ENCODE measurements at places on chromosomes 5 and 9. TPM values are rescaled to one million over a fixed set of nuclear protein-coding genes. Genes with fewer than 3 reads are reported as not detected.

- H3K27ac ChIP-seq, result no peak overlapping the region
- H3K27me3 ChIP-seq, result no peaks in the 10 kb centered on the region
- peaks cover 6% of the 10 kb centered on the region for H3K4me1 ChIP-seq
- DNase-seq, result no peak
- no peaks in the 10 kb centered on the region for H3K36me3 ChIP-seq
These were observed 359.2 kb upstream of the ACTBL2 start for GRCh38 chr5:57841676-57842363.

DNA sequence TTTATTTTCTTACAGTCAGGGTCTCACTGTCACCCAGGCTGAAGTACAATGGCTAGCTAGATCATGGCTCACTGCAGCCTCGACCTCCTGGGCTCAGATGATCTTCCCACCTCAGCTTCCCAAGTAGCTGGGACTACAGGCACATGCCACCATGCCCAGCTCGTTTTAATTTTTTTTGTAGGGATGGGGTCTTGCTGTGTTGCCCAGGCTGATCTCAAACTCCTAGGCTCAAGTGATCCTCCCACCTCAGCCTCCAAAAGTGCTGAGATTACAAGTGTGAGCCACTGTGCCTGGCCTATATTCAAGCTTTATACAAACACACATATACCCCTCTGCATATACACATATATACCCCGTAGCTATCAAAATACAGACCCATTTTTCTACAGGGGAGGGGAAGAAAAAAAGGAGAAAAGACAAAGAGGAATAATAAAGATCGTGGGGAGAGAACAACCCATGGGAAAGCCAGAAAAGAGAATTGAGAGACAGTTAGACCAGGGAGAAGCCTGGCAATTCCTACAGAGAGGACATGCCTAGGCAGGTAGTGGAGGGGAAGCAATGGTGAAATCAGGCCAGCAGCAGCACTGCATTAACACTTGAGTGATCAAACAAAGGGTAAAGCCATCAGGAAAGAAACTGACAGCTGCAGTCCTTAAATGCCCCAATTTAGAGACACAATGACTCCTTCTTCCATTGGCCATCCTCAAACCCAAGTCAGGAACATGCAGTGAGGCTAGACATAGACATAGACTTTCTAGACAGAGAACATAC is 102.7 kb downstream of the EFNA5 start:
- no peak overlapping the region for H3K27ac ChIP-seq
- no peaks in the 10 kb centered on the region for H3K27me3 ChIP-seq
- no peak overlapping the region for H3K4me3 ChIP-seq
- no peak for DNase-seq
- no peaks in the 10 kb centered on the region for H3K36me3 ChIP-seq

DNA sequence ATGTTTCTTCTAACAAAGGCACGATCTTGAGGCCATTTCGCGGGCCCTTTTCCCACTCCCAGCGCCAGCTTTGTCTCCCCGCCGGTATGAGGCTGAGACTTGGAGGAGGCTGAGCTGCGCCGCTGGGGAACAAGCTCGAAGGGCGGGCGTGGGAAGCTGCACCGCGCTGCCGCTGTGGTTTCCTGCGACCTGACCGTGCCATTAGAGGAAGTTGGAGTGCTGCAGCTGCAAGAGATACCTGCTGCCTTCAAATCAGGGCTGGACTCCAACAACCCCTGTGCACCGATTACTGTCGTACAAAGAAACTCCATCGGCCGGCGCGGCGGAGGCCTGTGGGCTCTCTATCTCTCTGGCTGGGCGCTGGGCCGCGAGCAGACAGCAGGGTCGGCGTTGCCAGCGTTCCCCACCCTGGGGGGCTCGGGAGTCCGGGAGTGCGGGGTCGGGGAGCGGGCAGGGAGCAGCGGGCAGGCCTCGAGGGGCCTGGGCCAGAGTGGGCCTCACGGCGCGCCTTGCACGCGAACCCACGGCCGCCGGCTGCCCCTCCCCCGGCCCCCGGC is 1.3 kb upstream of the ERBIN start:
- DNase-seq, result peak; percentile 65
- peak overlapping the region; percentile 72 for H3K4me3 ChIP-seq
- no peaks in the 10 kb centered on the region for H3K27me3 ChIP-seq
- no peaks in the 10 kb centered on the region for H3K36me3 ChIP-seq
- peak overlapping the region; percentile 94 for H3K27ac ChIP-seq

- no peak for DNase-seq
- H3K36me3 ChIP-seq, result no peaks in the 10 kb centered on the region
- no peak overlapping the region for H3K27ac ChIP-seq
- no peaks in the 10 kb centered on the region for H3K4me1 ChIP-seq
- no peak overlapping the region for H3K4me3 ChIP-seq
- H3K27me3 ChIP-seq, result no peaks in the 10 kb centered on the region
These were observed 75.2 kb upstream of the NFIB start for GRCh38 chr9:14389146-14389545.

GRCh38 chr9:37325778-37326177 is 96.7 kb upstream of the GRHPR start:
- DNase-seq, result peak; percentile 20
- no peak overlapping the region for H3K4me3 ChIP-seq
- no peak overlapping the region for H3K27ac ChIP-seq
- H3K36me3 ChIP-seq, result no peaks in the 10 kb centered on the region

- H3K27me3 ChIP-seq, result no peaks in the 10 kb centered on the region
- H3K27ac ChIP-seq, result no peak overlapping the region
- H3K4me3 ChIP-seq, result no peak overlapping the region
These were observed 15.6 kb downstream of the PRDM9 start for GRCh38 chr5:23523031-23523430.

DNA sequence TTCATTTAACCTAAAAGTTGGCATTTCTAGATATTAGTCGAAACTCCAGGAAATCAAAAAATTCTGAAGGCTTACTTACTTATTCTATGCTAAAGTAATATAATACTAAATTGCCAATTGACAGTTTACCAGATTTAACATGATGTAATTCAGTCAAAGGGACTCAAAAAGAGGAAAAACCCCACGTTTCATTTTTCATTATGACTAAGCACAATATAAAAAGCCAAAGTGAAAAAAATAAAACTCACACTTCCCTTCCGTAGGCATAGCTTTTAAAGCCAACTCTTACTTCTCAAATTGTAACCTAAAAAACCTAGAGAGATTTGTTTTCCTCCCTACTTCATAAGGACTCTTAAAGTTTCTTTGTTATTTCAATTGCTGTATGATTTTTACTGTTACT is 146.6 kb downstream of the RAPGEF6 start:
- no peaks in the 10 kb centered on the region for H3K36me3 ChIP-seq
- peaks cover 3% of the 10 kb centered on the region for H3K4me1 ChIP-seq
- DNase-seq, result no peak
- H3K27me3 ChIP-seq, result no peaks in the 10 kb centered on the region
- no peak overlapping the region for H3K27ac ChIP-seq

Gene KCNIP1
- total RNA-seq, result 0.54 TPM

Gene TAS2R1
- not detected for total RNA-seq

Gene PDLIM4
- total RNA-seq, result 6.0 TPM

All from thyroid gland (tissue), 4 donors.